HCT116 (cell line): ENCODE measurements at places on chromosomes 1 and 21.

DNA sequence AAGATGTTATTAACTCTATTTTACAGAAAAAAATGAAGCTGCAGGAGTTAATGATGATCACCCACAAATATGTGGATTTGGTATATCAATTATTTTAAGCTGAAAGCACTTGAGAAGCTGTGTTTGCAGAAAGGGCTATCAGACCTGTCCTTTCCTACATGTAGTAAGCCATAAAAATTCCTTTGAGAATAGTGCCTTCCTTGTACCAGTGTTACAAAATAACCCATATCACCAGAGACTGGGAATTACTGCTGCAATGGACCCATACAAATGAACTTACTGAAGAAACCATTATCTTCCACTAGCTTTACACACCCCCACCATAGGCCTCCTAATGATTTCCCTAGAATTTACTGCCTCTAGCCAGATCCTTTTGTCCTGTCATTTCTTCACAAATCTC lies 99.2 kb upstream of the ZRANB2 start:
- DNase-seq, result no peak

GRCh38 chr1:231768416-231768815 lies 141.8 kb downstream of the DISC1 start:
- DNase-seq, result no peak

DNA sequence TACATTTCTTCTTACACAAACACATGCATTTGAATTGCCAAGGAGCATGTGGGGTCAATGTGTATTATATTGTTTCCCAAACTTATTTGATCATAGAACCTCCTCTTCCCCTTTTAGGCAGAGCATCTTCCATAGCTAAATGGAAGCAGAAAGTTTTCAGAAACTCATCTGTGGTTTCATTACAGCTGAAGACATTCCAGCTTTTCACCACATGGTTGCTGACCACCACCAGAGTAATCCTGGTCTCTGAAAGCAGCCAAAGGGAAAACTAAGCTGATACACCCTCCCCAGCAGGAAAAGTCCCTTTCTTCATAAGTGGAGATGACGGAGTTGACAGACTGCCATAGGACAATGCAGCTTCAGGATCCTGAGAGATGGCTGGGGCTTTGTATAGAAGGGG lies 30.2 kb upstream of the OTUD3 start:
- DNase-seq, result no peak

DNA sequence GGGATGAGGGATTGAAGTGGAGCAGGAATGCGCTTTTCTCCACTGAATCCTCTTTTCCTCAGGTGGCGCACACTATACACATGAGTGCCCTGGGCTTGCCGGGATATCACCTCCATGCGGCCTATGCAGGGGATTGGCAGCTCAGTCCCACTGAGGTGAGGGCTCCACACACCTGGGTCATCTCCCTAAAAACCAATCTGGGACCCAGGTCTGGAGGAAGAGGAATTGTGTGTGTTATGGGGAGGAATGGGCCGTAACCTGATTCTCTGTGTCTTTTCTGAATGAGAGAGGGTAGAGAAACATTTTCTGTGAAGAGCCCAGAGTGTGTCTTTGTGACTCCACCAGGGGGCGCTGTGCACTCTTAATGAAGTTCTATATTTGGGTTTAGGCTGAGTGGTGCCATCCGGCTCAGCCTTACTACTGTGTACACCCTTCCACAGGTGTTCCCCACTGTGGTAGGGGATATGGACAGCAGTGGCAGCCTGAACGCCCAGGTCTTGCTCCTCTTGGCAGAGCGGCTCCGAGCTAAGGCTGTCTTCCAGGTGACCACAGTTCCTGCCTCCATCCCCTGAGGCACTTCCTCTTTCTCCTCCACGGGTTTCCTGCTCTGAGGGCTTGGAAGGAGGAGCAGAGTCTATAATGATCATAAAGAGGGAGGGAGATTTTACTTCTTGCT lies 1.5 kb downstream of the TOMM40L start:
- DNase-seq, result peak; percentile 50

DNA sequence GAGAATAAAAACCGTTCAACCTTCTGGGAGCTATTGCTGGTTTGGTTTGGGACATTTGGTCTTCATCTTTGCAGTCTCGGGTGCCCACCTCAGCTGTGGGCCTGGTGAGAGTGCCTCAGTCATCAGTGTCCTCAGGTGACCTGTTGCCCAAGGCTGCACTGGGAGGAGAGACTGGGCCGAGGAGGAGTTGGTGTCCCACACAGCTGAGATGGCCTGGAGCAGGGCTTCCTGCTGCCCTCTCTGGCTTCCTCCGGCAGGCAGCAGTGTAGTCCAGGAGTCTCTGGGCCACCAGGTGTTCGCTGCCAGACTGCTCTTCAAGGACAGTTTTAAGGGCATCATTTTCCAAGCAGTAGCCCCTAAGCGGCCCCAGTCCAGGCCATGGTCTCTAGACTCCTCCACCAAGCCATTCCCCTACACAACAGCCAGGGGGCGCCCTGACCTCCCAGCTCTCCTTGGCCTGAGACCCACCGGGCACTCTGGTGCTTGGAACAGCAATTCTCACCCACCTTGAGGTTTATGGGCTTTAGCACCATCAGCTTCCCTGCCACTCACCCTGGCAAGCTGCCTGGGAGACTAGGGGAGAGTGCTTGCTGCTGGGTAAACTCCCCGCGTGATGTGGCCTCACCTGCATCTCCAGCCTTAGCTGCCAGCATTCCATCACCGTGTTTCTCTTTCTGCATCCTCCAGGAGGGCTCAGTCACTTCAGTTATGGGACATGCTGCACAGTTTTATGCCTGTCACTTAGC lies 9.1 kb upstream of the SYTL1 start:
- DNase-seq, result no peak

- no peak for DNase-seq
Measured at GRCh38 chr1:226548256-226549093, at the start of gene STUM. TSS of gene STUM (plus strand) at chr1:226548764. CDS start at chr1:226548905, 141 bp downstream.

DNA sequence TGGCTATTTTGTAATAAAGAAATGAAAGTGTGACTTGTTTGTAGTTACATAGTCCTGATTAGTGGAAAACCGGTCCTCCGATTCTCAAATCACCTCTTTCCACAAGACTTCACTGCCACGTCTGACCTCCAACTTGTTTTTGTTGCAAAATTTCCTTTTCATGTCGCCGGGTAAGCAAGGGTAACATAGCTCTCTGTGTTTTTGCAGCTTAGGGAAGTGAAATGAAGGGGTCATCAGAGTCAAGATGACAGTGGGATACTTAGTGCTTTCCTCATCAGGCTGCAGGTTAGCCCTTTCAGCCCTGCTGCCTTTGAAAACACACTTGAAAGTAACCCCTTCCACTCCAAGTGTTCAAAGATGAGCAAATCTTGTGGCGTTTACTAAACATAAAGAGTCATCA lies 217.9 kb downstream of the USP25 start:
- DNase-seq, result no peak

DNA sequence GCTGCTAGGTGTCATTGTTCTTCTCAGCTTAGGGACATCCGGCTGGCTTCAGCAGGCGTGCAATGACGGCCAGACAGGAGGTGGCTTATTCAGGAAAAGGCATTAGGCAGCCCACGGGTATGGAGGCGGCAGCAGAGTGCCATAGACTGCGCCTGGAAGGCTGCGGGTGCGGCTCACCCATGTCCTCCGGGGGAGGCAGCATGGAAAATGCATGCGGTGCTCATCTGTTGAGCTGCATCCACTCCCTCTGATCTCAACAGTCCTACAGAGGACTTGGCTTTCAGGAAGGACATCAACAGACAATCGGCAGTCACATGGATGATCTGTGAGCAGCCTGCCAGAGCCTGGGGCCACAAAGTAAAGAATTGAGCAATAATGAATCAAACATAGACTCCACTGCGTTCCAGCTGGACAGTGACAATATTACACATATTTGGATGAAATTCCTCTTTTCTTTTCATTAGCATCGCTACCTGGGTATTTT lies 42.9 kb downstream of the UMODL1 start:
- no peak for DNase-seq

DNA sequence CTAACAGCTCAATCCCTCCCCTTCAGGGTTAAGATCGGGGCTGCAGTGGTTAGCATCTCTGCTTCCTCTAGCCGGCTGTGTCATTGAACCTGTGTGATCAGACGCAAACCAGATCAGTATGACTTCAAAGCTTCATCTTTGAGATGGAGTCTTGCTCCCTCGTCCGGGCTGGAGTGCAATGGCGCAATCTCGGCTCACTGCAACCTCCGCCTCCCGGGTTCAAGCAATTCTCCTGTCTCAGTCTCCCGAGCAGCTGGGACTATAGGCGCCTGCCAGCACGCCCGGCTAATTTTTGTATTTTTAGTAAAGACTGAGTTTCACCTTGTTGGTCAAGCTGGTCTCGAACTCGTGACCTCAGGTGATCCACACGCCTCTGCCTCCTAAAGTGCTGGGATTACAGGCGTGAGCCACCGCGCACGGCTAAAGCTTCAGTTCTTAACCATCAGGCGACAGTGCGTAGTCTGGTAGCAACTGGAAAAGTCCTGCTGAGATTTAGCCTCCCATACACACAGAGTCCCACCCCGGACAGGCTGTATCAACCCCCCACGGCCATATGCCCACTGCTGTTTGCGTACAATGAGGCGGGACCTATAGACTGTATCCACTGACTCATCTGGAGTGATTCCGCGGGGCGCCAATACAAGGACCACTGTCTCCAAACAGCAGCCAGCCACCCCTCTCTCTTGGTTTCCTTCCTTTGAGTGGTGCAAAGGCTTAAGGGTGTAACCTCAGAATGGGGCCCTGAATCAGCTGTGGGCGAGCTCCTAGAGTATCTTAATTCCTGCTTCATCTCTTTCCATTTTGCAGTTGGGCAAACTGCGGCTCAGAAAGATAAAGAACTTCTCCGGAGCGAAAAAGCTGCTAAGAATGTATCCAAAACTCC lies 23.3 kb downstream of the CELA3A start:
- DNase-seq, result peak; percentile 54

DNA sequence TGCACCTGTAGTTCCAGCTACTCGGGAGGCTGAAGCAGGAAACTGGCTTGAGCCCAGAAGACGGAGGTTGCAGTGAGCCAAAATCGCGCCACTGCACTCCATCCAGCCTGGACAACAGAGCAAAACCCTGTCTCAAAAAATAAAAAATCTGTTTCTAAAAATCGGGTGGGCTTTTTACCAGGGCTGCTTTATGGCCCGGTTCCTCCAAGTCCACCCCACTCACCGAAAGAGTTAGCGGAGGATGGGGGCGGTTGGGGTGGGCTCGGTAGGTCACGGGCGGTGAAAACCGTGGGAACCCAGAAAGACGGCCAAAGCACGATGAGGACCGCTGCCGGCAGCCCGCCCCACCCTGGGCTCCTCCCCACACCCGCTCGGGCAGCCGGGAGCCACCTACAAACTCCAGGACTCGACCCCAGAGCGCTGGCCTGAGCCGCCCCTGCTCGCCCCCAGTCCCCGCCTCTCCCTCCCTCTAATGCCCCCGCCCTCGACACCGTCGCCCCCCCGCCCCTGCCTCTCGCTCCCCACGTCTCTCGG lies 846 bp upstream of the PER3 start:
- DNase-seq, result no peak

DNA sequence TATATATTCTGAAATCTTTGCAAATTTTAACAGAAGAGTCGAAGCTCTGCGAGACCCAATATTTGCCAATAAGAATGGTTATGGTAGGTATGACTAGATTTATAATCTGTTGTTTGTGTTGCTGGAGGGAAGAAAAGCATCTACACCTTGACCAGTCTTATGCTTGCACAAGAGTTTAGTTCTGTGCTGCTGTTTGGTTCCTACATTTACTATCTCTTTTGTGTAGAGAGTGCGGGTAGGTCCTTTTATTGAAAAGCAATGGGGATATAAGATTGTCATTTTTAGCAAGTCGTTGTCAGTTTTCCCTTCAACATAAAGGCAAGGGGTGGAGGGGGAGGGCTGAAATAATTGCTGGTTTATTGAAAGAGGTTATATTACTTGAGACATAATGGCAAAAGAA lies 396 bp downstream of the ELAVL4 start:
- DNase-seq, result no peak

DNA sequence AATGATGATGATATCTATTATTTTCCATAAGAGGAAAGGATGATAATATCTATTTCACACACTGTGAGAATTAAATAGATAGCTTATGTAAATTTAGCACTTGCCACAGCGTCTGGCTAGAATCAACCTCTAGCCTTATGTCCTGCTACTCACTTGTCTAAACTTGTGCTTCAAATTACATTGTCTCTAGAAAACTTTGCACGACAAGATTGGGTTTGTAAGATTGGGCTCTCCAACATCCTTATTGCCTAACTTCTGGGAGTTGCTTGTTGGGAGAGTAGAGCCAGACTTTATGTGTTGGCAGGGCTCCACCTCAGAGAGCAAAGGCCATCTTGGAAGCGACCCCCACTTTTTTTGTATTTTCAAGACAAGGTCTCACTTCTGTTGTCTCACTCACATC lies 50.0 kb upstream of the POGK start:
- DNase-seq, result no peak

DNA sequence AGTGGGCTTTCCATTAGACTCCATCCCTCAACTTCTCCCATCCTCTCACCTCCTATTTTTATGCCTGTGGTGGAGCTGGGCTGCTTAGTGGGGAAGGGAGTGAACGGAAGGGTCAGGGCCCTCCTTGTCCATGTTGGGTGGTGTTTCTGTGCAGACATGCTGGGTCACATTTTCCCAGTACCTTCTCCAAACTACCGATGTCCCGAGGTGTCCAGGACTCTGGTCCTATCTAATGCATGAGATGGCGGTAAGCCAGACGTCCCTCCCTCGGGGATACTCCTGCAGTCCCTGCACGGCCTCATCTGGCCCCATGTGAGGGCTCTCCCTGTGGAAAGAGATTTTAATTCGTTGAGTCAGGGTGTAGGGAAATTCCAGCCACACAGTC lies 61.0 kb downstream of the OBSCN start:
- DNase-seq, result no peak

DNA sequence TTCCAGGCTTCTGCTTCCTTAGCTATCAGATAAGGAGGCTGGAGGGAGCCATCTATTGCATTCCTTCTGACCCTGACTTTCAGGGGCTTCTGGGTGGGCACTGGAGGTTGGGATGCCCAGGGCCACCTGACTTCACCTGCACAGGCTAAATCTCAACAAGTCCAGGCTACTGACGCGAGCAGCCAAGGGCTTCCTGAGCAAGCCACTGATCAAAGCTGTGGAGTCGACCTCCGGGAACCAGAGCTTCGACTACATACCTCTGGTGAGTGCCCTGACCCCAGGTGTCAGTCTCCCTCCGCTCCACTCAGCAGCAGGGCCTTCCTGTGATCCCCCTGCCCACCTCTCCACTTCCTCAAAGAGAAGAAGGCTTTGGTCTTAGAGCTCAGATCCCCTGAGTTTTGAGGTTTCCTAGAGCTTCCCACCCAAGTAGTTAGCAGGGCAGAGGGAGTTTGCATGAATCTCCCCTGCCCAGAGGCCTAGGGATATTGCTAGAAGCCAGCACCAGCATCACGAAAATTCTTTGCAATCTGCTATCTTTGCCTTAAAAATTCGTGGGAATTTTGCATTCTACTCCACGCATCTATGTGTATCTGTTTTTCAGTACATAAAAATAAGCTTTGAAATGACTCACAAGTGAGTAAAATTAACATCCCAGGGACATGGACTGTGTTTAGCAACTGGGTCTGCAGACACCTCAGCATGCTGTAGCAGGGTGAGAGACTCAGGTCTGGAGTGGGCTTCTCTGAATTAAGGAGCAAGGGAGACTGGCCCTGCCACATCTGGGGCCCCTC lies 61.4 kb downstream of the VWA5B1 start:
- DNase-seq, result no peak

GRCh38 chr1:205301842-205302588 lies 19.5 kb downstream of the NUAK2 start:
- DNase-seq, result no peak
